ENCODE measurements at places on chromosomes 3 and 15.

- DNase-seq, result no peak
Observed at GRCh38 chr3:193693774-193694173, 100.8 kb downstream of the OPA1 start.

DNA sequence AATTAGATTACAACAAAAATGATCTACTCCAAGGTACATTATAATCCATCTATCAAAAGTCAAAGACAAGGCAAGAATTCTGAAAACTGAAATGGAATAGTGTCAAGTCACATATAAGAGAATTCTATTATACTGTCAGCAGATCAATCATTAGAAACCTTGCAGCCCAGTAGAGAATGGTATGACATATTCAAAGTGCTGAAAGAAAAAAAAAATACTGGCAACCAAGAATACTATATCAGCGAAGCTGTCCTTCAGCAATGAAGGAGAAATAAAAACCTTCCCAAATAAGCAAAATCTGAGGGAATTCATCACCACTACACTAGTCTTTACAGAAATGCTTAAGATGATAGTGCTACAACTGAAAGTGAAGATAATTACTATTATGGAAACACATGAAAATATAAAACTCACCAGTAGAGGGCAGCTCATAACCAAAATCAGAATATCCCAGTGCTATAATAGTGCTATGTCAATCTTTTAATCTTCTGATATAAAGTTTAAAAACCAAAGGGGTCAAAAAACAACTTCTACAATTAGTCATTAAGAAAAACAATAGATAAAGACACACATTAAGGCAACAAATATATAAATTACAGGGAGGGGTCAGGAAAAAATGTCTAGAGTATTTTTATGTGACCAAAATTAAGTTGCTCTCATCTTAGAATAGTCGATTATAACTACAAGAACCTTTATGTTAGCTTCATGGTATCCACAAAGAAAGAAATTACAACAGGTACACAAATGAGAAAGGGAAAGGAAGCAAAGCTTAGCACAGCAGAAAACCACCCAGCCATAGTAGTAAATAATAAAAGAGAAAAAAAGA, 190.7 kb upstream of the CNTN6 start:
- DNase-seq, result peak; percentile 21

DNA sequence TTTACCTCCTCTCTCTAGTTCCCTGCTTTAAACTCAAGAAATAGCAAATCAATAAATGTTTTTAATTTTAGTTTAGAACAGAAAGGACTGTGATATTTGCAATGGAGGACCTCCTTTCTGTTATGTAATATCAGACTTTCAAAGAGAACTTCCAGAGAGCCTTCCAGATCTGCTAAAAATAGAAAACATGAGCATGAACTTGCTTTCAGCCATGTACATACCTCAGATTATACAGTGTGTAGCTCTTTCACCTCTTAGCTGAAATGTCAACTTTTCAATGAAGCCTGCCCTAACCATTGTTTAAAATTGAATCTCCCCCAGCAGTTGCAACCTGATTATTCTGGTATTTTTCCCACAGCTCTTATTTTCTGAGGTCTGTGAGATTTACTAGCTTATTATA, 12.6 kb downstream of the CAPN7 start:
- no peak for DNase-seq

DNA sequence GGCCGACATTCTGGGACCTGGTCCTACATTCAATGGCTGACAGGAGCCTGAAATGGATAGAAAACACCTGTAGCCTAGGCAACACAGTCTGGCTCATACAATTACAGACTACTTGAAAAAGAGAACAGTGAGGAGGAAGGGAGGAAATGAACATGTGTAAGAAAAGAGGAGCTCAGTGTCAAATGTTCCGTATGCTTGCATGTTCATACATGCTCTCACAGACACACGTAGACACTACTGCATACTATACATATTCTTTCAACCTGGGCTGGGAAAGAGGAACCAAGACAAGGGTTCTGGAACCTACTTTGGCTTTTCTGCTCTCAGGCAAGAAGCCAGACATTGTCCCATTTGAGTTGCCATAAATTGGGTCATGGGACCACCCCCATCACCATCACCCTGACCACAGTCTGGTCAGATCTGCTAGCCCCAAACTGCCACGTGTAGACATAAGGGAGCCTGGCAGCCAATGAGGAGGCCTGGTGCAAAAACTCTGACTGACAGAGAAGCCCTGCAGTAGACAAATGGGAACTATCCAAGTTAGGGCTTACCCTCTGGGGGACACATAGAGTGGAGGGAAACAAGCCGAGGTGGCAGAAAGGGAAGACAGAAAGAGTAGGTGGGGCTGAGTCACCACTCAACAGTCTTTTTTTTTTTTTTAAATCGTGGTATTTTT, 310.0 kb downstream of the SHQ1 start:
- DNase-seq, result no peak

DNA sequence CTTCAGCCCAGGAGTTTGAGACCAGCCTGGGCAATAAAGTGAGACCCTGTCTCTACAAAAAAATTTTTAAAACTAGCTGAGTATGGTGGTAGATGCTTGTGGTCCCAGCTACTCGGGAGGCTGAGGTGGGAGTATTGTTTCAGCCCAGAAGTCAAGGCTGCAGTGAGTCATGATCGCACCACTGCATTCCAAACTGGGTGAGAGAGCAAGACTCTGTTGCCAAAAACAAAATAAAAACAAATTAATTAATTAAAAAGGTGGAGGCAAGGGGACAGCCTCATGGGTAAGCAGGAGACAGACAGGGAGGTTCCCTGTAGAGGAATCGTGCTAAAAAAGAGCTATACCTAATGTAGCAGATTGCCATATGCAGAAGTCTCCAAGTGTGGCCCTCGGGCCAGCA, 12.6 kb downstream of the HAPLN3 start:
- DNase-seq, result no peak
